Activated CD4-positive, alpha-beta T cell treated with anti-CD3 and anti-CD28 coated beads for 48 hours (primary cell): ENCODE measurements at places on chromosomes 16 and 17.
A peak's percentile ranks its signal among the peaks of the same experiment; 100 is the strongest.

DNA sequence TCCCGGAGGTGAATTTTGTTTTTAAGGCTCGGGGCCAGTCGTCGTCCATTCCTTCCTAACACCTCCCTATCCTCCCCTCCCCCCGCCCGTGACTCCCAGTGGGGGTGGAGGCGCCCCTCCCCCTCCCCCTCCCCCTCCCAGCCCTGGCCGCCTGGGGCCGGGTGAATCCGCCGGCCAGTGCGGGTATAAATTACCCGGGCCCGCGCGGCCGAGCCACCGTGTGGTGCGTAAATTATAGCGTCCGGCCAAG lies 2.0 kb upstream of the GSE1 start:
- DNase-seq = no peak

- no peak for DNase-seq
Observed at GRCh38 chr16:76777721-76778465, 413.1 kb upstream of the MON1B start.

DNA sequence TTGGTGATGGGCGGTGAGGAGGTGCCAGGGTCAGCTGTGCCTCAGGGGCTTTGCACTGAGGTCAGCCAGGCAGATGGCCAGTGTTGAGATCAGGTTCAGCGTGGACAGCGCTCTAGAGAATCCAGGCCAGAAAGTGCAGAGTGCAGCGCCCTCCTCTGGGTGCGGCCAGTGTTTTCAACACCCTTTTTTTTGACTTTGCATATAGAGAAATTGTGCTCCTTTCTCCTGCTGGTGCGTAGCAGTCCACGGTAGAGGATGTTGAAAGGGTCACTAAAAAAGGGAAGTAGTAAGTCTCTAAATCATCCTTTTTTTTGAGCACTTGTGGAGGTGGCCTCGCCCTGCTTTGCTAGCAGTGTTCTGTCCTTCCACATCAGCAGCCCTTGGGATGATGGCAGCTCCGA lies 53.9 kb downstream of the BANP start:
- peak; percentile 28 for DNase-seq

- DNase-seq = no peak
Observed at GRCh38 chr17:61385577-61386236, 13.9 kb upstream of the TBX2 start.

GRCh38 chr16:23132775-23133463 lies 16.3 kb downstream of the USP31 start:
- no peak for DNase-seq

GRCh38 chr16:57153841-57154240 lies 32.0 kb downstream of the PSME3IP1 start:
- DNase-seq = no peak

DNA sequence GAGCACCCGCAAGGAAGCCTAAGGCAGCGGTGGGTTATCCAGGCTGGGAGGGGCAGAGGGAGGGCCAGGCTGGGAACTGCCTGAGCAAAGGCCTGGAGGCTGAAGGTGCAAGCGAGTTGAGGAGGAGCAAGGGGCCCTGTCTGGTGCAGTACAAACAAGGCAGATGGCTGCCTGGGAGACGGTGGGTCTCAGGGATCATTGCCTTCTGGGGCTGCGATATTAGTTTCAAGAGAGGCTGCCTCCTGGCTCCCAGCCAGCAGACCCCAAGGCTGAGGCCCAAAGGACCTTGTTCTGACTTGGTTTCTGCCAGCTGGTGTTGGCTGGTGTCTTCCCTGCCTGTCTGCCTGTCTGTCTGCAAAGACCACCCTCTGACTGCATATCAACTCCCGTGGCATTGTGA lies 154.0 kb downstream of the IRF8 start:
- no peak for DNase-seq

GRCh38 chr16:19086322-19087199 lies 19.1 kb downstream of the COQ7 start:
- DNase-seq = peak; percentile 87

GRCh38 chr16:79066561-79066960 lies 534.0 kb downstream of the MAF start:
- no peak for DNase-seq

DNA sequence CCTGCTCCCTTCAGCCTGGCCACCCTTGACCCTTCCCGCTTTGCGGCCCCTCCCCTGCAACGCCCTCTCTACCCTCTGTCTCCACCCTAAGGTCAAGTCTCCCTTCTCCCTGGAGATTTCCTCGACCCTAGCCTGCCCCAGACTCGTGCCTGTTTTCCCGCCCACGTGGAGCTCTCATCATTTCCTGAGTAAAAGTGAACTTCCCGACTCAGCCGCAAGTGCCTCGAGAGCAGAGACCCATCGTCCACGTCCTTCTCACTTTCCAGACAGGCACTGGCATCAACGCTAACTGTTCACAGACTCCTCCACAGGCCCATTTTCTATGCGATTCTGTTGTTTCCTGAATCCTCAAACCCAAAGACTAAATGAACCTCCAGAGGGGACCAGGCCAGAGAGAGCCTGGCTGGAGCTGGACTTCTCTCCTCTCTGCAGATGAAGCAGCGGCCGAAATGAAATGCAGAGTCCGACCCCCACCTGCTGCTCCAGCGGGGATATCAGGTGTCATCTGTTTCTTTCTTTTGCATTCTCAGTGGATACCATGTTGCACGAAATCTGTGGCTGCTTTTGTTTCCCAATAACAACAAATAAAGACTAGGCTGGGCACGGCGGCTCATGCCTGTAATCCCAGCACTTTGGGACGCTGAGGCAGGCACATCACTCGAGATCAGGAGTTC lies 52.5 kb downstream of the RTN4RL1 start:
- DNase-seq = peak; percentile 45

DNA sequence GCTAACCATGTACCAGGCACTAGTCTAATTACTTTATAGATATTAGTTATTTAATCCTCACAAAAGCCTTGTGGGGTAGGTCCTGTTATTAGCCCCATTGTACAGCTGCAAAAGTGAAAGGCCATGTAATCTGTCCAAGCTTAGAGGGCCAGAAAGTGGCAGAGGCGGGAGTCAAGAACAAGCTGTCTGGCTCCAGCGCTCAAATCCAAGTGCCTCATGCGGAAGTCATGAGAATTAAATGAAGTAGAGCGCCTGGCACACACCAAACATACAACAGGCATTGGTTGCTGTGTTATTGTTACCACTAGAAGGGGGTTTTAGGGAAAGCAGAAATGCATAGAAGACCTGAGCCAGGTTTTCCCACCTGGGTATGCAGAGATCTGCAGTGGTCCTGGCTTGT lies 1.2 kb downstream of the AQP8 start:
- no peak for DNase-seq

DNA sequence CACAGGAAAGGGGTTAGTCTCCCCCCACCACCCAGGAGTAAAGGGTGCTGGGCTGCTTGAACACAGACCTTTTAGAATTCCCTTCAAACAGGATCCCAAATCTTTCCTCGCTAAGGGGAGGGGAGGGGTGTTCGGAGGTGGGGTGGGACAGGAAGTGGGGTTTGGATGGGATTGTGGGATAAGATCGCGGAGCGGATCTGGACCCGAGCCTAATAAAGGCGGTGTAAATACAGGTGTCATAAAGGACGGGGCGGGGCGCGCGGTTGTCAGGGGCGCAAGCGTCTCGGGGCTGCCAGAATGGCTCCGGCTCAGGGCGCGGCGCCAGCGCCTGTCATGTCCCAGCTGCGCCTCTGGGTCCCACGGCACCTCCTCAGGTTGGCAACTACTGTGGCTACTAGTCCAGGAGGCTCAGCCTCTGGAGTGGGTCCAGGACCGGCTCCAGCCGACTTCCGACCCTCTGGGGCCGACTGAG lies 59.8 kb upstream of the FBXO47 start:
- DNase-seq = peak; percentile 44

DNA sequence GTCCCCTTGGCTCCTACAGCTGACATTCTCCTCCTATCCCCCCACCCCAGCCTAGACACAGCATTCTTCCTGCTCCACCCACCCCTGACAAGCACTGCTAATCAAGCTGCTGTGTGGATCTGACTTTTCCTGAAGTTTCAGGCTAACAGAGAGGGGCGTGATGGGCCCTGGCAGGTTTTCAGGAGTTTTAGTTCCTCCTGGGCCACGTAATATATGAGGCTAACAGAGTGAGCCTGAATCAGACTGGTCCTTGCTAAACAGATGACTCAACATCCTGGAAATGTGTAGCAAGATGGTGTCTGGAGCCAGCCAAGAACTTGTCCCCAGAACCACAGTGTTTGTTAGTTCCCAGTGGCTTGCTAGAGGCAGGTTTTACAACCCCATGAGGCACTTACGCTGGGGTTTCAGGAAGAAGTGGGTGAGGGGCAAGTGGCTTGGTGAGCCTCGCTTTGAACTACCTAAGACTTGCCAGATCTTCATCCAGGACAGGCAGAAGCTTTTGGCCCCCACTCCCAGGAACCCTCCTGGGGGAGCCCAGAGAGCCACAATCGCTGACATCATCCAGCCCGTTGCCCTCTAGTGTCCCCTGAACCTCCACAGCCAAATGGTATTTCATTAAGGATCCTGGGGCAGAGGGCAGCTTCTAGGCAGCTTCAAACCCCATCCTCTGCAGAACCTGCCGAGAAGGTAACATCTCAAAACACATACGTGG lies 15.9 kb downstream of the TMEM92 start:
- DNase-seq = peak; percentile 34

GRCh38 chr17:10600571-10600970 lies 51.1 kb upstream of the MYH2 start:
- no peak for DNase-seq

- DNase-seq = no peak
Observed at GRCh38 chr17:66777689-66778225, 57.2 kb upstream of the CACNG5 start.

- DNase-seq = no peak
Observed at GRCh38 chr17:9109933-9110332, 88.6 kb downstream of the NTN1 start.

DNA sequence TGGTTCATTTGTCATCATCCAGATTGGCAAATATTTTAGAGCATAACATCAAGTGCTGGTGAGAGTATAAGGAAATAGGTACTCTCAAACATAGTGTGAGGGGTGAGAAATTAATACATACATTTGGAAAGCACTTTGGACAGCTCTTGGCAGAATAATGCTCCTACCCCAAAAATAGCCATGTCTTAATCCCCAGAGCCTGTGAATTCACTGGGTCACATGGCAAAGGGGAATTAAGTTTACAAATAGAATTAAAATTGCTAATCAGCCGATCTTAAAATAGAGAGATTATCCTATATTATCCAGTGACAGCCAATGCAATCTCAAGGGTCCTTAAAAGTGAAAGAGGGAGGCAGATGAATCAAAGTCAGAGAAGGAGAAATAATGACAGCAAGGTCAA lies 38.8 kb upstream of the ANKFN1 start:
- DNase-seq = no peak

- DNase-seq = peak; percentile 100
Observed at GRCh38 chr16:22190081-22190775, 15.8 kb upstream of the EEF2K start.

DNA sequence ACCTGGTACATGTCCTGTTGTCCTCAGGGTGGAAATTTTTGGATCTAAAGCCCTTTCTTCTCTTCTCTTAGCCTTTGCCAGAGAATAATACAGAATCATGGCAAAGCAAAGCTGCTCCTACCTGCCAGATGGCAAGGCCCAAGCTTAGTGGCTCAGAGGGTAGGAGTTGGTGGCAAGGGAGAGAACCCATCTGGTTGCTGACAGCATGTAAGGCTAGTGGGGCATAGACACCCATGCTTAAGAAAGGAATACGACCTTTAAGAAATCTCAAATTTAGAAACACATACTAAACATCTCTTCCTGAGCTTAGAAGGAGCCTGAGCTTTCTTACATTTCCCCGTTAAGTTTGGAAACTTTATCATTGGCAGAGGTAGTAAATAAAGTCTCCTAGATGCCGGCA lies 395.0 kb upstream of the SOX9 start:
- no peak for DNase-seq

DNA sequence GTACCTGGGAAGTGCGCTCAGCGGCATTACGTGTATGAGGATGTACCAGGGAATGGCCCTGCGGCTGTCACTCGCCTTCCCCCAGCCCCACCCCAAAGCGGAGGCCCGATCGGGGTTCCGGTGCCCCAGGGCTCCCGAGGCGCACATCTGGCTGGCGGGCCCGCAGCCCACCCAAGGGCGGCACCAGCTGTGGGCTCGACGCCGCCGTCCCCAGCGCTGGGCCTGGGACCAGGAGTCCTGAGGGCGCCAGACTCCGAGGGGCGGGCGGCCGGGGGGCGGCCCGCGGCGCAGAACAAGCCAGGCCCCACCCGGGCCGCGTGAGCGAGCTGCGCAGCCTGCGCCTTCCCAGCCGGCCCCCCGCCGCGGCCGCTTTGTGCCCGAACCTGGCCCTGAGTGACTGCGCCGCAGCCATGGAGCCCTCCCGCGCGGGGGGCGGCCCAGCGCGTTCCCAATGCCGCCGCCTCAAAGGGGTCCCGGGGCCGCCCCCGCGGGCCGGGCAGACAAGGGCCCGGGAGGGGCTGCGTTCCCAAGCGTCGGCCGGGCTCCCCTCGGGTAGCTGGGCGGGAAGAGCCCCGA lies 17.4 kb downstream of the ZNF423 start:
- no peak for DNase-seq

GRCh38 chr17:291587-291986 lies 61.0 kb downstream of the RPH3AL start:
- no peak for DNase-seq

GRCh38 chr17:16439303-16439791 lies 24.0 kb downstream of the TRPV2 start:
- DNase-seq = no peak

DNA sequence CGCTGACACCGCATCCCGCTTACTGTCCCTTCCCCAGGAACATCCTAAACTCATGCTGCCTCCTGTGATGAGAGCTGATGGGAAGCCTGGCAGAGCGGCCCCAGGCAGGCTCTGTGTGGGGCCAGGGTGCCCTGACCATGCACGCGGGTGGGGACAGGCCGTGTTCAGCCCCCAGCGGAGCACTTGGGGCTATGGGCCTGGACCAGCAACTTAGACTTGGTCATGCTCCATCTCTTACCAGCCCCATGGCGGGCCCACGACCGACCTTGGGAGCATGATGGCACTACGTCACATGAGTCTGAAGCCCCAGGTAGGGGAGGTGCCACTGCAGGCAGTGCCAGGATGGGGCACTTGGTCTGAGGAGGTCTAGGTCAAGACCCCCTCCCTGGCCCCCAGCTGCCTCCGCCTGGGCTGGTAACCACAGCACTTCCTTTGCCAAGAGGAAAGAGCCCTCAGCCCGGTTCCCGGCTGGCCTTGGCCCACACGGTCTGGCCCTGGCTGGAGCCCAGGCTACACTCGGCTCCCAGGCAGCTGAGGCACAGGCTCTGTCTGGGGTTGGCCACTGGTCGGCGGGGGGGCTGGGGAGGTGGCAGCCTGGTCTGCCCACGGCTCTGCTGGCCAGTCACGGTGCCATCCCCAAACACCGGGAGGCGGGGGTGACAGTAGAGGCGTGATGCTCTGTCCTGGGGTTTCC lies 25.7 kb downstream of the BAHCC1 start:
- DNase-seq = no peak

DNA sequence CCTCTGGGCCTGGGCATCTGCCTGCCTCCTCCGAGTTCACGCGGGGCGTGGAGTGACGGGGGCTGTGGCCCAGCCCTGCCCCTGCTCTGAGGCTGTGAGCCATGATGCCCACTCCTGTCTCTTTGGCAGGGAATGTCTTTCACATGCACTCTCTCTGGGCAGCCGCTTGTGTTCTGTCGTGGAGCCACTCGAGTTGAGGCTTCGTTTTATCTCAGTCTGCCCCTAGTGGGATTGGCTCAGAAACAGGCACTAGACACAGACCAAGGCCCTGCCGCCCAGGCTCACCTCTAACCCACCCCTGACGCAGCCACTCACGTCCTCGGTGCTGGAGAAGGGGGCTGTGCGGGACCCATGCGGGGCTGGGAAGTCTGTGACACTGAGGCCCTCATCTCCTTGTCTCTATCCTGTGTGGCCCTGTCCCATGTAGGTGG lies 67.5 kb upstream of the KCTD5 start:
- no peak for DNase-seq

GRCh38 chr17:29524692-29525091 lies 42.1 kb downstream of the ABHD15 start:
- no peak for DNase-seq
